Astrocyte of the spinal cord (primary cell): ENCODE measurements at places on chromosomes 2 and 18.
A peak's percentile ranks its signal among the peaks of the same experiment; 100 is the strongest.

- DNase-seq = peak; percentile 58
Observed at GRCh38 chr2:237558961-237559641, 7.3 kb upstream of the PRLH start.

DNA sequence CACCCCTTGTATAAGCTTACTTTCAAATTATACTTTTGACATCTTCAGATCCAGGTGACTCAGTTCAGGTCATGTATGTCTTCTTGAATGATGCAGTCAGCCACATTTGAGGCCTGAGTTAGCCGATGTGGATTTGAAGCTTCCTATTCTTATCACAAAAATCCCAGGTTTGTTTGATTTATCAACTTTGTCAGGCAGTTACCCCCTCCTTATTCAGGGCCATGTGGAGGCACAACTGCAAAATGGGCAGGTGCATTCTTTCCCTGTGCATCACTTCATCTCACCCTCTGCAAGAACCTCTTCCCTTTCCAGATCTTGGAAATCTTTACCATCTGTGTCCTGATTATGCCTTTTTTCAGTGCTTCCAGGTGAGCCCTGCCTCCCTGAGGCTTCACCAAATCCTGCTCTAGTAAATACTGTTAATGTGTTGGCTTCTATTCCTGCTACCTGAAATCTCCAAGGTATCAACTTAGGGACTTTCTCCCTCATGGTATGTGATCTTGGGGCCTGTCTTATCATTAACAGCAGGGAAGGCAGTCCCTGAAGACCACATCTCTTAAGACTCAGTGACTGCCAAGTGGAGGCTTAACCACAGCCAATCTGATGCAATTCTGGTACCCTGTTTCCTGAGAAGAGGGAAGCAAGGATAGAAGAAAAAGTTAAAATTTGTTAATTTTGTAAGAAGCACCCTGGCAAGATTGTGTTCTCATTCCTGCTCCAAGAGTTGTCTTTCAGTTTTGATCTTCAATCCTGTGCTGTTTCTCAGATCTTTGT, 9.4 kb upstream of the ARHGAP28 start:
- DNase-seq = no peak

GRCh38 chr2:171513719-171514160, 8.5 kb upstream of the CYBRD1 start:
- no peak for DNase-seq

GRCh38 chr2:62467475-62468321, 38.3 kb downstream of the TMEM17 start:
- peak; percentile 81 for DNase-seq

- DNase-seq = no peak
Observed at GRCh38 chr18:65326805-65327204, 424.0 kb upstream of the CDH7 start.
